ENCODE measurements at places on chromosomes 2 and 18.

GRCh38 chr2:20361893-20362292, 11.2 kb upstream of the PUM2 start:
- DNase-seq, result no peak

DNA sequence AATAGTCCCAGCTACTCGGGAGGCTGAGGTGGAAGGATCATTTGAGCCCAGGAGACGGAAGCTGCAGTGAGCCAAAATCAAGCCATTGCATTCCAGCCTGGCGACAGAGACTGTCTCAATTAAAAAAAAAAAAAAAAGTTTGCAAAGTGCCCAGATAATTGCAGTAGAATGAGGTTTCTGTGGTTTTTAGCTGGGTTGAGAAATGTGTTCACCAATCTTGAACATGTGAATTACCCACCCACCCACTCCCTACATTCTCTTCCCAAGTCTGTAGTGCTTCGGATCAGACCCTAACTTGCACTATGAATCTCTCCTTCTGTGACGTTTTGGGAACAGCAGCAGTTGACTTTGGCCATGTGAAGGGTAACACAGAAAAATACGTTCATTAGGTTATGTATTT, 247.3 kb downstream of the PTGR3 start:
- no peak for DNase-seq

- peak; percentile 67 for DNase-seq
Observed at GRCh38 chr18:9366126-9366714, 31.6 kb downstream of the TWSG1 start.

- no peak for DNase-seq
Observed at GRCh38 chr2:240648155-240648649, 22.9 kb downstream of the GPR35 start.

- DNase-seq, result no peak
Observed at GRCh38 chr18:46452820-46453219, 204.2 kb downstream of the LOXHD1 start.

GRCh38 chr2:158619496-158619895, 162.7 kb downstream of the PKP4 start:
- DNase-seq, result no peak

DNA sequence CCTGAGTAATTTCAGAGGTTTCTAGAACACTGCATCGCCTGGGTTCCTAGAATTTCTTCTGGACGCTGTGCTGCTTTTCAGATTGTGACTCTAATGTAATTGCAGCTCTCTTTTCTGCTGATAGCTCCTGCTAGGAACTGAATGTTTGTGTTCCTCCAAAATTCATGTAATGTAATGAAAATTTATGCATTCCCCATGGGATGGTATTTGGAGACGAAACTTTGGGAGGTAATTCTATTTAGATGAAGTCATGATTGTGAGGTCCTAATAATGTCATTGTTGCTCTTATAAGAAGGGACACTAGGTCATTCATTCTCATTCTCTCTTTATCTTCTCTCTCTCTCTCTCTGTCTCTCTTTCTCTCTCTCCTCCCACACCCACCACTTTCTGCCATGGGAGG, 223.9 kb upstream of the DOK6 start:
- DNase-seq, result no peak

- peak; percentile 86 for DNase-seq
Observed at GRCh38 chr2:43221124-43221762, 5.2 kb downstream of the ZFP36L2 start.

DNA sequence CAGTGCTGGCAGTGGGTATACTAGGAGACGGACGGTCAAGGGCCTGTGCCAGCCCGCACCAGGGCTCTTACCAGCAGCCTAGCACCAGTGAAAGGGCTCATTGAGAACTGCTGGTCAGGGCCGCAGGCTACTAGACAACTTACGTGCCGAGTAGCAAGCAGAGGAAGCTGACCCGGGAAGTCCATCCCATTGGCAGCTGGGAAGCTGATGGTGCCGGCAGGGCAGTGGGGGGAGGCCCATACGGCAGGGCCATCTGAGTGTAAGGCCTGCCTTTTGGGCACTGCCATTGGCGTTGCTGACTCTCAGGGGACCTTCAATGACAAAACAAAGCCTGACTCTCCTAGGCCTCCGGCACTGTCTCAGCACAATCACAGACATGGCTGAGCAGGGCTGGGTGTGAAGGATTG, 20.6 kb downstream of the EFR3B start:
- DNase-seq, result no peak

DNA sequence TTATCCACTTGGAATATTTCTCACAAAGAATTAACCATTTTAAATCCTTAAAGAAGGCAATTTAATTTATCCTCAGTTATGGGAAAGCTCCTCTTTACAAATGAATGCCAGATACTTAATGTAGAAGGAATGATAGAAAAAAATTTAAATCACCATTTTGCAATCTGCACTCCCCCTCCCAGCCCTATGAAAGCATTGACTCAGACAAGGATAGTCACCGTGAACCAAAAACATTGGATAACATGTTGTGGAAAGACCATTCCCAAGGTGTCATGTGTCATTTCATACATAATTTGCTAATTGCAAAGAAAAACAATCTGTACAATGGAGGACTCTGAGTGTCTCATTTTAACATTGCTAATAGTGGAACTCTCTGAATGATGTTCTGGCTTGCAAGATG, 421.0 kb downstream of the TXNL1 start:
- no peak for DNase-seq

DNA sequence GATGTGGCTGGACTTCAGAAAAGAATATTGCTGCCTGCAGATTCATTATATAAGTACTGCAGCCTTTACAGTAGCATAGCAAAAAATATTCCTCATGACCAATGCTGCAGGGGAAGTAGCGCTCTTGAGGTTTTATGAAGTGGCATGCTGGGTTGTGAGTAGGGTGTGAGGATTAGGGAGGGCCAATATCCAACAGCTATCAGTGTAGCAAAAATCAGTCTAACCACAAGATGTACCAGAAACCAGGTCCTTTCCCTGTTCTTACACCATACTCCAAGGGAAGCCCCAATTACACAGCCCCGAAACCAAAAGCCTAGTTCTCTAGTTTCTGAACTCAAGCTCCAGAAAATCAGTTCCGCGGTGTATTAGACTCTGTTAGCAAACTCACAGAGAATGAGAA, 1082.2 kb upstream of the DDX18 start:
- no peak for DNase-seq

DNA sequence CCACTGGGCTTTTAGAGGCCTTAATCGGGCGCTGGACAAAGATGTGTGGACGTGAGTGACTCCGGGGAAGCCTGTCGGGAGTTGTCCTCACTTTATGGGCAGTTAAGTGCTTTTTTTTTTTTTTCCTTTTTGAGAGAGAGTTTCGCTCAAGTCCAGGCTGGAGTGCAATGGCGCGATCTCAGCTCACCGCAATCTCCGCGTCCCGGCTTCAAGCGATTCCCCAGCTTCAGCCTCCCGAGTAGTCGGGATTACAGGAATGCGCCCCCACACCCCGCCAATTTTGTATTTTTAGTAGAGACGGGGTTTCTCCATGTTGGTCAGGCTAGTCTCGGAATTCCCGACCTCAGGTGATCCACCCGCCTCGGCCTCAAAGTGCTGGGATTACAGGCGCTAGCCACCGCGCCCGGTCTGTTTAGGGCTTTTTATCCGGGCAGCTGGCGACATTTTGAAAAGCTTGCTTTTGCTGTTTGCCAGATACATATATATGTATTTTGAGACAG, 1.5 kb downstream of the MSH6 start:
- DNase-seq, result peak; percentile 36

GRCh38 chr2:105510761-105511528, 112.1 kb upstream of the FHL2 start:
- DNase-seq, result no peak

GRCh38 chr18:79570266-79571201, 109.1 kb upstream of the CTDP1 start:
- no peak for DNase-seq
